NCI-H345 (cell line): ENCODE measurements at places on chromosomes 7 and 10.

GRCh38 chr10:59243611-59244195 lies 67.3 kb downstream of the PHYHIPL start:
- DNase-seq, result no peak

- no peak for DNase-seq
These were observed 116.5 kb downstream of the ELAPOR2 start for GRCh38 chr7:86942995-86943394.

DNA sequence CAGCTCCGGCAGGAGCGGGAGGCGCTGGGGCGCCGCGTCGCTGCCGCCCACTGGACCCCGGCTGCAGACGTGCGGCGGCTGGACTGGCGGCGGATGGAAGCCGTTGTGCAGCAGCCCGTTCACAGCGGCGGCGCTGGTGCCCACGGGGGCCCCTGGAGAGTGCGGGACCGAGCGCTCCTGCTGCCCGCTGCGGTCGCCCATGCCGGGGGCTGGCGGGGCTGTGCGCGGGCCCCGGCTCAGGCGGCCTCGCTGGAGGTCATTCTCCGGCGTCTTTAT lies 413 bp downstream of the PANK1 start:
- DNase-seq, result no peak

GRCh38 chr10:5038733-5039132 lies 35.1 kb upstream of the AKR1C2 start:
- DNase-seq, result no peak

DNA sequence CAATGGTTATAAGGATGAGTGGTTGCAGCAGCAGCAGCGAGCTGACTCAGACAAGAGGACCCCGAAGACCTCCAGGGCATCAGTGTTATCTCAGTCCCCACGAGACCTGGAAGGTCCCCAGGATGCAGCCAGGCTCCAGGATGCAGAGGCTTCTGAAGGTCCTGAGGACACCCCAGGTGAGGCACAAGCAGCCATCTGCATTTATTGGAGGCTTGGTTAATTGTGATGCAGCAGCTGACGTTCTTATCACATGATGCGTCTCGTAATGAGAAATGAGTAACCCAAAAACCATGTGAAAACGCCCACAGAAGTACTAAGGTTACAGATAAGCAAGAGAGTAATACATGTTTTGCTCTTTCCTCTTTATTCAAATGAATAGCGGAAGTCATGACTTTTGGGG lies 17.4 kb downstream of the C7orf57 start:
- DNase-seq, result no peak

DNA sequence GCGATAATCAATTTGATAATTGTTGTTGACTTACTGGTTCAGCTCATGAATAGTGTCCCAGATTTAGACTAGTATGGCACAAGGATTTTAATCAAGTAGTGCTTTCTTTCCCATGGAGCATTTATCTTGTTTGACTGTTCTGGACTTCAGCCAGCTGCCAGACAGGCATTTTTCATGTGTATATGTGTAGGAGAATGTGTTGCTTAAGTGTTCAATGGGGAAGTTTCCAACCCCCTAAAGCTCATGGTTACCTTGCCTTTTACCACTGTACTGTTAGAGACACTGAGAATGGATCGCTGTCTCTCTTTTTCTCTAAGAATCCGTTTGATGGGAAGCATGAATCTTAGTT lies 103.9 kb downstream of the LRRC4 start:
- DNase-seq, result no peak

DNA sequence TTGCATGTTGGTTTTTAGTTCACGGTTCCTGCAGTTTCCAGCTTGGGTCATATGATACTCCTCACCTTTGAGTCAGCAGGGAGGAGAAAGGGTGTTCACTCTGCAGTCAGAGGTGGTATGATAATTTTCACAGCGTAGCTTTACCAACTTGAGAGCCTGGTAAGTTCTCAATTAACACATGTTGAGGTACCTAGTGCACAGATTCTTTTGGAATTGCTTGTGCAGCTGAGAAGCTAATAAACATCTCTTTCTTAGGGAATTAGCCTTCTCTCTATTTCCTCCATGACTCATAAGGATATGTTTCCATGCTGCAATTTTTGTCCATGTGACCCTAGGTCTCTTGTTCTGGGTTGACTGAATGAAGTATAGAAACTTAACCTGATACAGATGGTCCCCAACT lies 166.6 kb downstream of the KIF20B start:
- DNase-seq, result peak; percentile 3

DNA sequence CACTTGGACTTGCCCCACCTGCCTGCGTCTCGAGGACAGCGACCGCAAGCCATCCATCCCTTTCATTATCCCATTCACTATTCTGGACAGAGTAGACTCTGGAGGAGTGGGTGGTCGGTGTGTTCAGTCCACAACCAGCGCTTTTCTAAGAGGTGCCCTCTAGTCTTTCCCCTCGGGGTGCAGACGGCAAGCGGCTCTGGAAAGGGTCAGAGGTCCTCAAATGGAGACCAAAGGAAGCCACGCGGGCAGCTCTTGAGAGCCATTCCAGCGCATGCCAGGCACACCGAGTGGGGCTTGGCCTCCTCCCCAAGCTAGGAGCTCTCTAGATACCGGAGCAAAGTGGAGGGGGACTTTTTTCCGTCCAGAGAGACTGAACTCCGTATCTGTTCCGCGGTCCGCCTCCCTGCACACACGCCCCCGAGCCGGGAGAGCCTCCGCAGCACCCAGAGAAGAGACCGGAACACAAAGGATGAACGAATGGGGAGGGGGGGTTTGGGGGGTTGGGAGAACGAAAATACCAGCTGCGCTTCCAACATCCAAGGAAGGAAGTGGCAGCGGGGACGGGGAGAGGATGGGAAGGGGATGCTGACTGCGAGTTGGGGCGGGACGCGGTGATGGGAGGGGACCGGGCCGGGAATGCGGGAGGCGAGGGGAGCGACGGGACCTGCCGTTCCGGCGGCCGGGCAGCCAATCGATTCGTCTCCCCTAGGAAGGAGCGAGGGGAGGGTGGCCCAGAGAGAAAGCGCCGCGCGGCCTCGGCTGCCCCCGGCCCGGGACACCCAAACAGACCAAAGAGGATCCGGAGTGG lies 515 bp downstream of the GSDME start:
- DNase-seq, result peak; percentile 57
